Mammary epithelial cell (primary cell): ENCODE measurements at places on chromosomes 7 and 10. TPM values are rescaled to one million over a fixed set of nuclear protein-coding genes. Genes with fewer than 3 reads are reported as not detected.

DNA sequence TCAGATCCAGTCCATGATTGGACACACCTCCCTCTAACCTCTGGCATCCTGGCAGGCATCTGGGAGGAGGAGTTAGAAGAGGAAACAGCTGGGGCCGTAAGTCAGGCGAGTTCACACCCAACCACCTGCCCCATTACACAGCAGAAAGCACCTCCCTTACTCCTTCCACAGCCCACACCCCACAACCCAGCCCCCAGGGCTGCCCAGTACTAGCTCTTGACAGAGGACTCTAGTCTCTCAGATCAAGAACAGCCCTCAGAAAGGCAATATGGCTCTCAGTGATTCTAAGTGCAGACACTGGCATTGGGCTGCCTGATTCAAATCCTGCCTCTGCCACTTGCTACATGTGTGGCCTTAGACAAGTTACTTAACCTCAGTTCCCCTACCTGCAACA is 34.1 kb downstream of the KCNMA1 start:
- no peak for DNase-seq

DNA sequence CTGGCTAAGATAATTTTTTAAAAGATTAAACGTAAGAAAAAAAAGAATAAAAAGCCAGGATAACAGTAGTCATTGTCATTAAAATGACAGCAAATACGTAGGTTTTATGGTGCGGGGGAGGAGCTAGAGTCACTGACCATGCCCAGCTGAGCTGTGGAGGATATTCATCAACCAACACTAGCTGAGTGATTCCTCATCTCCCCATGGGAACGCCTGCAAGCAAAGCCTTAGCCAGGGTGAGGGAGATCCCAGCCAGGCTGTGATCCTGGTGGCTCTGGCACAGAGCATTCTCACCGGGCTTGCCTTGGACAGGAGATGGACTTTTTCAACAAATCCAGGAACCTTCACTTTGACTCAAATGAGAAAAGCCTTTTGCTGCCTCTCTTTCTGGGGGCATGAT is 94.2 kb downstream of the HIP1 start:
- DNase-seq, result no peak

DNA sequence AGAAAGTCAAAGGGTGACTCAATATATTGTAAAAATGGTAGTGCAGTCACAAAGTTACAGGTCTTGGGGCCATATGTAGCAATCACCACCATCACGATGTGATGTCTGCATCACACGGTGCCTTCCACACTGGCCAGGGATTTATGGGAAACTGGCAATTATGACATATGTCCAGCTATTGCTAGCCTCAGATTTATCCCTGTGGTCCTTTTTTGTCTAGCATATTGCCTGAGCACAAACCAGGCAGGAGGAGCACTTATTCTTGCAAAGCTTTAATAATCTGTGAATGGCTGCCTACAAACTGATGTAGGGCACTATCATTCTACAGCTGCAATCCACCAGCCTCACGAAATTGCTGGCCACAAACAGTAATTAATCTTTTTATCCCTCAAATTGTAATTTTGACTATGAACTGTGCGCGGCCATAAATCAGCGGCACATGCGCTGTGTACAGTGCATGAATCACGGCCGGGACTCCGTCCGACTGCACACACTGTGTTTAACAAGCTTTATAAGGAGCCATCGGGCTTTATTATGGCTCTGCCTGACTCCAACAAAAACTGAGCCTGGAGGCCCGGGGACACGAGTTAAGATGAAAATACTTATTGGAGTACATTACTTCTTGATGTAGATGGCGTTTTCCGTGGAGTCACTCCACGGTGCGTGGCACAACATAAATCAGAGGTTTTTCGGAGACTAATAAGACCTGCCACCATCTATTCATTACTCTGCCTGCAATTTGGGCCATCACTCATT is 115.2 kb downstream of the EBF3 start:
- DNase-seq, result no peak

DNA sequence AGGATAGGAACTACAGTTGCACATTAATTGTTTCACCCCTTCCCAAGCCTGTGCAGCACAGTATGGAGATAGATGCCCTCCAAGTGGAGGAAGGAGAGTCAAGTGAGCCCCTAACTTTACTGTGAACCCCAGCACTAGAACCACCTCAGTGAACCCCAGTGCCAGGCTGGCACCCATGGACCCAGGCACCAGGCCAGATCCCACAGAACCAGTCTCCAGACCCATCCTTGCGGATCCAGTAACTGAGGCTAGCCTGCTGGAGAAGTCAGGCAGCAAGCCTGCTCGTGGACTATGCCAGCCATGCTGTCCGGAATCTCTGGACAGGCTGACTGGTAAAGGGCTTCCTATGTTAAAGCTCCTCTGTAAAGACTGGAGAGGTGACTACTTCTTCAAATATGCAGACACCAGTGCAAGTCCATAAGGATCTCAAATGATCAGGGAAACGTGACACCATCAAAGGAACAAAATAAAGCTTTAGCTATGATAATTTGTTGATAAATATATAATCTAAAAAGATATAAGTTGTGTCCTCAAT is 27.7 kb downstream of the SHOC2 start:
- DNase-seq, result peak; percentile 14

- no peak for DNase-seq
Measured at GRCh38 chr7:147151661-147152060, 1035.1 kb downstream of the CNTNAP2 start.

DNA sequence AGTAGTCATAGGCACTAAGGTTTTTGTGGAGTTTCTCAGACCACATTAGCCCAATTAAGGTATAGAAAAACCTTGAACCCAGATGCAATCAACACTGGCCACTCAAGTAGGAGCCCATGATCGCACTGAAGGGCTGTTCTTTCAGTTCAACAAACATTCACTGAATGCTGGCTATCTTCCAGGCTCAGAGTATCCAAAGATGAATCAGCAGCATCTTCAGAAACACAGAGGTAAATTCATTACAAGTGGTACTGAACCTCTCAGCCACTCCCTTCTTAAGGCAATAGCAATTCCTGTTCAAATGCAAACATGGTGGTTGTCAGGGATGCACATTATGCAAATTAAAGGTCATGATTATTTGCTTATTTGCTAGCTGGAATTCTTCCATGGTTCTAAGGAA is 17.1 kb downstream of the KCNK18 start:
- DNase-seq, result peak; percentile 69

DNA sequence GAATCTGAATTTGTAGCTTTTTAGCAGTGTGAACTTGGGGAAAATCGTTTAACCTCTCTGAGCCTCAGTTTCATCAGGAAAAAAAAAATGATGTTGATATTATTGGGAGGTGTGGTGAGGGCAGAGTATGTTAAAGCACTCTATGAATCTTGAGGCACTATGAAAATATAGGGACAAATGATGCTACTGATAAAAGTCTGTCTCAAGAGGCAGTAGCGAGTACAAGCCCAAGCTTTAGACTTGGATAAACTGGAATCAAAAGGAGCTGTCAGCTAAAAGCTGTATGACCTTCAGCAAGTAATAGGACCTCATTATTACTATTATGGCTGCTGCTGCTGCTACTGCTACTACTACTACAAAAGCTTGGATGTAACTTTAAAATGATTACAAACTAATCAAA is 8.4 kb downstream of the ZNF277 start:
- no peak for DNase-seq

GRCh38 chr7:99666013-99666395 is 13.8 kb downstream of the CYP3A5 start:
- DNase-seq, result no peak

DNA sequence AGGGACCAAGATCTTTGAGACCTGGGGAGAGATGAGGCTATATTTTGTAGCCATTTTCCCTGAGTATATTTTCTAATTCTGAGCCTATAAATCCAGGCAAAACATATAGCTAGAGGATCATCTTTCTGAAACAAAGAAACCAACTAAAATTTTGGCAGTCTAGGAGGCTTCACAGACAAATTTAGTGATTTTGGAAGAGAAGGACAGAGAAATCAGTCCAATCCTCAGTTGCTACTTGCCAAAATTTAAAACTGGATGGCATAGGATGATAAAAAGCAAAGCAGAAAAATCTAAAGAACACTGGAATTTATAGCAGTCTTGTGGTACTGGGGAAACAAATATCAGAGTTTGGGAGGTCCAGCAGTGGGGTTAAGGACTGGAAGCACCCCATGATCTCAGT is 43.4 kb upstream of the POM121L12 start:
- DNase-seq, result no peak

DNA sequence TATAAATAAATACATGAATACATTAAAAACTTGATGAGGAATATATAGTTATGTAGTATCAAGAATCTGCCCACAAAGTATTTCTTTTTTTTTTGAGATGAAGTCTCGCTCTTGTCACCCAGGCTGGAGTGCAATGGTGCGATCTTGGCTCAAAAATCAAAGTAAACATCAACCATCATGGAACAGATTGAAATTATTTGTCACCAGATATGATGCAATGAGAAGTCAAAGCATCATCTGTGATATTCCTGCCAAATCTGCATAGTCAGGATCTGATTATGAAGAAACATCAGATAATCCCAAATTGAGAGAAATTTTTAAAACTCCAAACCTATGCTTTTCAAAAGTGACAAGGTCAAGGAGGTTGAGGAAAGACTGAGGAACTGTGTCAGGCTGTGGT is 5.1 kb upstream of the CYP2C18 start:
- DNase-seq, result no peak

DNA sequence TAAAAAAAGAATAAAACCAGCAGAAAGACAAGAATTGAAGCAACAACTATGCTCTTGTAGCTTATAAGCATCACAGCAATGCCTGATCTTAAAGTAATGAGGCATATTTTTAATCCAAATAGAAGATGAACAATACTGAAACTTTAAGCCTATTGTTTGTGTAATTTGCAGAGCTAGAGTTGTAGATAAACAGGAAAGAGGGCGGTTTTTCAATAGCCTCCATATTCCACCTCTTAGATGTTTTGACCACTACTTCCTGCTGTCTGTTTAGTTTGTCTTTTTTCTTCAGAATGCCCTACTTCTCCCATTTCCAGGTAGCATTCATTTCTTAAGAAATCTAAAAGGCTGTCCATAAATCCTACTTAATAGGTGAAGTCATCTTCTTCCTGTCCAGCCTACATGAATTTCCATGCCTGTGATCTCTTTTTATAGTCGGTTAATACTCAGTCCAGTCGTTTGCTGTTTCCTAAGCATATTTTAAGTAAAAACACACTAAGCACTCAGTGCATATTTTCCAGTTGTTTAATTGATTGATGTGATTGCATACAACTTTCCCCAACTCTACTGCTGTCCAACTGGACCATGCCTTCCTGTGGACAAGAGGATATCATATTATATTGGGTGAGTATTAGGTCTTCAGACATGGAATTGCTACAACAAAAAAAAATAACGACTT is 308.1 kb downstream of the TFEC start:
- no peak for DNase-seq

DNA sequence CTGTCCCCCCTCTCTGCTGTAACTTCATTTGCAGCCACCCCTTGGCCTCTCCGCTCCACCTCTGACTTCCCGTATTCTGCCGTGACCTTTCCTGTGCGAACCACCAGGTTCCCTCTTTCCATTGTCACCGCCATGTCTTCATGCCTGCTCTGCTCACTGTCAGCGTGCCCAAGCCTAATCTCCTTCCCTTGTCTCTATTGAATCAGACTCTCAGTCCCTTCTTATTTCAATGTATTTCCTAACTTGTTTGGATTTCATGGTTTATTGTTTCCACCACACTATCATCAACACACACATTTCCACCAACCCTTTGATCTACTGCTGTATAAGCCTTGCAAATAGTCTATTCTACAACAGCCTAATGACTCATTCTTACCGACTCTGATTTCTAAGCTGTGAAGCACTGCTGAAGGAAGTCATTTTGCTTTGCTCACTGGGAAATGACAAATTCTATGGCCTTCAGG is 30.0 kb upstream of the INHBA start:
- DNase-seq, result peak; percentile 39

DNA sequence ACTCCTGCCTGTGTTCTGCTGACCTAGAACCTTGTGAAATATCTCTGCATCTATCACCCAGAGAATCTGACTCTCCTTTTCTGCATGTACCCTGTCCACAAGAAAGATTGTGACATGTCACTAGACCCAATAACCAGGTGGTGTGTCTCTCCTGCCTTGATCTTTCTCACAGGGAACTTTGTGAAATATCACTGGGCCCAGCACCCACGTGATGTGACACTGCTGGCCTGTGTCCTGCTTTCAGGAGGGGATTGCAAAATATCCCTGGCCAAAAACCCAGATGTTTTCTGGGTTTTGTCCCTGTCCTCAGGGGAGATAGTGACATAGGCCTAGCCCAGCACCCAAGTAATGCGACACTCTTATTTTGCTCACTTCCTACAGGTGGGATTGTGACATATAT is 10.1 kb upstream of the ZNF107 start:
- DNase-seq, result no peak

GRCh38 chr10:6803427-6803783 is 223.3 kb upstream of the PRKCQ start:
- DNase-seq, result no peak

DNA sequence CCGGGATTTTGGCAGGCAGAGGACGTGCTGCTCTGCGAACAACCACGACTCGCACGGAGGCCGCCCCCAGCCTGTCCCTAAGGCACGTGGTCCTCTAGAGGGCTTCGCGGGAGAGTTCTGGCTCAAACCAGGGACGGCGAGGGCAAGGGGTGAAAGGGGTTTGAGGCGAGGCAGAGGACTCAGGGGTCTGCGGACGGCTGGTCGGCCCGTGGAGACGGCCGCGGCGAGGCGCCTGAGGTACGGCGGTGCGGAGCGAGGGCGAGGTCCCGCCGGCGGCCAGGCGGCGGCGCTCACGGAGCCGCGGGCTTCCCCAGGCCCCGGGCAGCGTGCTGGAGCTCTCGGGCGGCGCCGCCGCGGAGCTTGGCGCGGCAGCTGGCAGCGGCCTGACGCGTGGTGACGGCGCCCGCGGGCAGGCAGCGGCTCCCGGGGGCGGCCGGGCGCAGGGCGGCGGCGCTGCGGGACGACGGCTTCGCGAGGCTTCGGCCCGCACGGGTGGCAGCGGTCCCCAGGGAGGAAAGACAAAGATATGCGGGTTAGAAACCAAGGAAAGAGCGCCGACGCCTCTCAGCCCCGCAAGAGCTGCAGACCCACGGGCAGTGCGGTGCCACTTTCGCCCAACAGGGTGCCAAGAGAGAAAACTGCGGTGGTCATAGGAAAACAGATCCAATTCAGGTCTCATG is 44.8 kb downstream of the ZNF800 start:
- peak; percentile 51 for DNase-seq

GRCh38 chr10:30577048-30577447 is 52.5 kb downstream of the LYZL2 start:
- no peak for DNase-seq

DNA sequence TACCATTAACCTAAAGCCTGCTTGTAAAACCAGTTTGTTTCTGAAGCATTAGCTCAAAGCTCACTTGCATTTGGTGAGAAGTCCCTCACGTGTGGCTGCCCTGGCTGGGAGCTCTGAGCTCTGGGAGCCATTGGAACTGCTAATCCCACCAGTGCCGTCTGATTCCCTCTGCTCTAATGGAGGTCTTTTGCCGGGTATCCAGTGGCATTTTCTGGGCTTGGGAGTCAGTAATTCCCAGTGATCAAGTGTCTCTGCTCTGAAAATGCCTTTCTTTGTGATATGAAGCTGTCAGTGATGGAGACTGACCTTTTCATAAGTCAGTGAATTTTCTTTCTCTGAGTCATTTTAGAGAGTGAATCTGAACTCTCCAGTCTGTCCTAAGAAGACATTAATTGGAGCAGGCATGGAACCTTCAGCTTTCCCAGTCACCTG is 36.9 kb upstream of the FAM20C start:
- no peak for DNase-seq

The RPEL1 gene
- 0.16 TPM in 1 of 2 replicates, not detected in the other for total RNA-seq

The GPNMB gene
- total RNA-seq, result 12.3 and 25.2 TPM in 2 replicates

The SORCS1 gene
- total RNA-seq, result not detected in 2 replicates

The C7orf57 gene
- 0.67 TPM for total RNA-seq

The FFAR4 gene
- not detected in 2 replicates for total RNA-seq

The OR6V1 gene
- total RNA-seq, result not detected in 2 replicates

The GOLGA7B gene
- 0.50 TPM for total RNA-seq

The ZKSCAN5 gene
- 11.7 TPM for total RNA-seq

The ALOX5 gene
- 0.12 TPM in 1 of 2 replicates, not detected in the other for total RNA-seq

The NEURL1 gene
- total RNA-seq, result 0.50 TPM
